ENCODE measurements at places on chromosomes 6 and 20.

DNA sequence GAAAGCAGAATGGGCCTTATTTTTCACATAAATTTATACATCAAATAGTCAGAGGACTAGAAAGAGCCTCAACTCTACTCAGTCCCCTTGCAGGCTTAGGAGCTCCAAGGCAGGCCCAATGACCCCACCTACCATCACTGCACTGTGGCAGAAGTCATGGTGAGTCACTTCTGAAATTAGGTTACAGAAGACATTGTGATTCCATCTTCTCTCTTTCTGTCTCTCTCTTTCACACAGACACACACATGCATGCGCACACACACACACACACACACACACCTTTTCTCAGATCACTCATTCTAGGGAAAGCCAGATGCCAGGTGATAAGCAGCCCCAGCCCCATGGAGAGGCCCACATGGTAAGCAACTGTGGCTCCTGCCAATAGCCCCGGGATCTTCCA lies 103.8 kb downstream of the C6orf118 start:
- DNase-seq, result no peak

DNA sequence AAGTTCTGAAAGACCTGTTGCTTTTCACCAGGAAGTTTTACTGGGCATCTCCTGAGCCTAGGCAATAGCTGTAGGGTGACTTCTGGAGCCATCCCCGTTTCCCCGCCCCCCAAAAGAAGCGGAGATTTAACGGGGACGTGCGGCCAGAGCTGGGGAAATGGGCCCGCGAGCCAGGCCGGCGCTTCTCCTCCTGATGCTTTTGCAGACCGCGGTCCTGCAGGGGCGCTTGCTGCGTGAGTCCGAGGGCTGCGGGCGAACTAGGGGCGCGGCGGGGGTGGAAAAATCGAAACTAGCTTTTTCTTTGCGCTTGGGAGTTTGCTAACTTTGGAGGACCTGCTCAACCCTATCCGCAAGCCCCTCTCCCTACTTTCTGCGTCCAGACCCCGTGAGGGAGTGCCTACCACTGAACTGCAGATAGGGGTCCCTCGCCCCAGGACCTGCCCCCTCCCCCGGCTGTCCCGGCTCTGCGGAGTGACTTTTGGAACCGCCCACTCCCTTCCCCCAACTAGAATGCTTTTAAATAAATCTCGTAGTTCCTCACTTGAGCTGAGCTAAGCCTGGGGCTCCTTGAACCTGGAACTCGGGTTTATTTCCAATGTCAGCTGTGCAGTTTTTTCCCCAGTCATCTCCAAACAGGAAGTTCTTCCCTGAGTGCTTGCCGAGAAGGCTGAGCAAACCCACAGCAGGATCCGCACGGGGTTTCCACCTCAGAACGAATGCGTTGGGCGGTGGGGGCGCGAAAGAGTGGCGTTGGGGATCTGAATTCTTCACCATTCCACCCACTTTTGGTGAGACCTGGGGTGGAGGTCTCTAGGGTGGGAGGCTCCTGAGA lies at the start of gene HFE:
Gene HFE (plus strand): TSS at position 146 of the 832 bp plus-strand sequence. CDS start 12 bp downstream, at position 158.
- DNase-seq, result no peak

DNA sequence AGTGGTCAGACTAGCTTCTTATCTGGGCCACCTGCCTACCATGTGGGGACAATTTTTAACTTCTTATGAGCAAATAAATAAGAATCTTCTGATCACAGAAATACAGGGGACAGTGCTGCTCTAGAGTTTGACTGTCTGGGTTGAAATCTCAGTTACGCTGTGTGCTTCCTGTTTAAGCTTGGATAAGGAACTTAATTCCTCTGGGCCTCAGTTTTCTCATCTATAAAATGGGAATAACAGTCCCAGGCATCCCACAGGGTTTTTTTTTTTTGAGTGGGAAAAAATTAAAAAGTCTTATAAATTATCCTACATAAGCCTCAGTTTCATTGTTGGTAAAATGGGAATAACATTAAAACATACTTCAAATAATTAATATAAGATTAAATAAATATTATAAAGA lies 340.9 kb downstream of the ESR1 start:
- DNase-seq, result no peak

- DNase-seq, result no peak
Observed at GRCh38 chr20:55175081-55175480, 699.7 kb downstream of the DOK5 start.
